Activated CD8-positive, alpha-beta T cell treated with anti-CD3 and anti-CD28 coated beads for 36 hours (primary cell): ENCODE measurements at places on chromosomes 4 and X. TPM values are rescaled to one million over a fixed set of nuclear protein-coding genes. Genes with fewer than 3 reads are reported as not detected.

The TNIP2 gene
- 46.1 TPM for total RNA-seq

The AKAP4 gene
- not detected for total RNA-seq

The LUZP4 gene
- total RNA-seq: not detected

The MXD4 gene
- total RNA-seq: 1.5 TPM

The SLC26A1 gene
- 0.27 TPM for total RNA-seq

The ERCC6L gene
- total RNA-seq: 10.3 TPM

The VGLL1 gene
- total RNA-seq: not detected

The MAGEB17 gene
- not detected for total RNA-seq

The TLR8 gene
- total RNA-seq: not detected

The TXLNG gene
- total RNA-seq: 17.3 TPM

The NEK1 gene
- total RNA-seq: 13.6 TPM

The GLRB gene
- not detected for total RNA-seq

The TMEM31 gene
- 0.52 TPM for total RNA-seq

The AFF2 gene
- total RNA-seq: 1.3 TPM

The SCD5 gene
- total RNA-seq: 1.6 TPM

The KLHL5 gene
- 6.6 TPM for total RNA-seq

The ARMCX5 gene
- 9.4 TPM for total RNA-seq

The SHROOM2 gene
- not detected for total RNA-seq

The RBM47 gene
- total RNA-seq: 0.13 TPM

The PSAPL1 gene
- total RNA-seq: not detected

The FOXR2 gene
- total RNA-seq: not detected

The RAB9B gene
- 0.45 TPM for total RNA-seq

The MAGEA2 gene
- total RNA-seq: not detected

The PCGF3 gene
- 25.6 TPM for total RNA-seq

The MAB21L2 gene
- not detected for total RNA-seq

The NMU gene
- 0.41 TPM for total RNA-seq

The MTNR1A gene
- total RNA-seq: not detected

The AFAP1 gene
- 25.5 TPM for total RNA-seq

The VEGFD gene
- not detected for total RNA-seq

The ETDA gene
- total RNA-seq: not detected

The HSFX1 gene
- 0.61 TPM for total RNA-seq

The PHKA1 gene
- 6.9 TPM for total RNA-seq

The DCAF8L2 gene
- total RNA-seq: not detected

The CXCL11 gene
- not detected for total RNA-seq

The PCDH10 gene
- total RNA-seq: not detected

The DCAF4L1 gene
- 0.31 TPM for total RNA-seq

The TEX13C gene
- not detected for total RNA-seq

The ZCCHC12 gene
- not detected for total RNA-seq

The ADGRG2 gene
- total RNA-seq: not detected

The STK26 gene
- total RNA-seq: 75.4 TPM

The SSX3 gene
- total RNA-seq: not detected

The MAGEC3 gene
- total RNA-seq: not detected

The C4orf46 gene
- total RNA-seq: 17.7 TPM

The RNF212 gene
- 3.3 TPM for total RNA-seq

The TMEM150C gene
- not detected for total RNA-seq

The IL3RA gene
- not detected for total RNA-seq

The VCX3B gene
- total RNA-seq: not detected

The SMIM10L2A gene
- total RNA-seq: 0.23 TPM

The CLDN24 gene
- total RNA-seq: not detected

The TCEAL5 gene
- not detected for total RNA-seq

The MAGEA9 gene
- total RNA-seq: not detected

The ATP6AP2 gene
- total RNA-seq: 45.5 TPM

The SNX12 gene
- 33.5 TPM for total RNA-seq

The SULT1B1 gene
- total RNA-seq: 2.2 TPM

The ANOS1 gene
- total RNA-seq: not detected

The PDCL2 gene
- total RNA-seq: not detected

The CT45A5 gene
- not detected for total RNA-seq
